ENCODE measurements at places on chromosomes 3 and 15.

GRCh38 chr3:144085964-144086363 lies 114.3 kb downstream of the DIPK2A start:
- DNase-seq: no peak

GRCh38 chr3:189787191-189787590 lies 156.0 kb downstream of the TP63 start:
- no peak for DNase-seq

DNA sequence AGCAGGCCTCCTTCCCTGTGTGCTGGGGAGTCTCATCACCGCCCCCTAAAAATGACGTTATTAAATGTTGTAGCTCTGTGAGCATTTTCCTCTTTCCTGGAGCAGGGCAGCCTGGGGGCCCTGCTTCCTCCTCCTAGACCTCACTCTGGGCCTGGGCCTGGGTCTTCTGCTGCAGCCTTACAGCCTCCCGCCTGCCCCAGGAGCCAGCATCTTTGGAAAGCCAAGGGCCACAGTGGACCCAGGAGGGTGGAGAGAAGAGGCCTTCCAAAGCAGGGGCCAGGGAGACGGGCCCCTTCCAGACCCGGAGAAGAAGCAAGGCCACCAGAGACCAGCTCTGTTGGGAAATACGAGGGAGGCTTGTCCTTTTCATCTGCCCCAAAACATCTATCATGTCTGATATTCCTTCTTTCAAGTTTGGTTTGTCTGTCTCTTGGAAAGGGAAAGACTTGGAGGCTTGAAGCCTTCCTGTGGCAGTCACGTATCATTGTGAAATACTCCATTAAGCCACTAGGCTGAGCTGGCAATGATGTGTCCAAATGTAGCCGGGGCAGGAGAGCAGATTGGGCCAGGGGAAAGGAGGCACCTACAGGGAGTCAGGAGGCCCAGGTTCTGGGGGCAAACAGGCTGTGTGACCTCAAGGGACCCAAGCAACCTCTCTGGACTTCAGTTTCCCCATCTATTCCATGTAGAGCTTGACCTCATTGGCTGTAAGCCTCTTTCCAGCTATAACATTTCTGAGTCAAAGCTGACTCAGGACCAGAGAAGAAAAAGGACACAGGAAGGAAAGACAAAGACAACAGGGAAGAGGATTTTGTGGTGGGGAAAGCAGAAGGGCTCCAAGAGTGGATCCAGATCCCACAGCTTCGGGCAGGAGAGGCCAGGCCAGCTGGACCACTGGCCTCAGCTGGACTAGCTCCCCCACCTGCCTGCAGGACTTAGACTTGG lies 31.1 kb downstream of the CYP11A1 start:
- DNase-seq: no peak

DNA sequence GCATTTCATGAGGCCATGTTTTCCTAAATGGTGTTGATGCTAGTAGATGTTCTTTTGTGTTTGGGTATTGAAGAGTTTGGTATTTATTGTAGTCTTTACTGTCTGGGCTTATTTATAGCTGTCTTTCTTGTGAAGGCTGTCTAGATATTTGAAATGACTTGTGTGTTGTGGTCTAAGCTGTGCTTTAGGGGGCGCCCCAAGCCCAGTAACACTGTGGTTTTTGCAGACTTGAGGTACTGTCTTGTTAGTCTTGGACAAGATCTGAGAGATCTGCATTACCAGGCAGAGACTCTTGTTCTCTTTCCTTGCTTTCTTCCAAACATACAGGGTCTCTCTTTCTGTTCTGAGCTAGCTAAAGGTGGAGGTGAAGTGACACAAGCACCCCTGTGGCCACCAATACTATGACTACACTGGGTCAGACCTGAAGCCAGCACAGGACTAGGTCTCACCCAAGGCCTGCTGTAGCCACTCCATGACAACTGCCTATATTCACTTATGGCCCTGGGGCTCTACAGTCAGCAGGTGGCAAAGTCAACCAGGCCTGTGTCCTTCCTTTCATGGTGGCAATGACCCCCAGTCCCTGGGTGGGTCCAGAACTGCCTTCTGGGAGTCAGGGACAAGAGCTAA lies 152.1 kb upstream of the TBC1D5 start:
- no peak for DNase-seq

GRCh38 chr3:188697127-188697526 lies 474.6 kb upstream of the TPRG1 start:
- no peak for DNase-seq

GRCh38 chr15:79366691-79367090 lies 55.8 kb downstream of the TMED3 start:
- no peak for DNase-seq

- DNase-seq: no peak
Measured at GRCh38 chr3:54085936-54086335, 36.4 kb upstream of the CACNA2D3 start.

GRCh38 chr3:178271740-178272387 lies 264.4 kb upstream of the KCNMB2 start:
- no peak for DNase-seq

GRCh38 chr3:87788516-87788915 lies 270.3 kb downstream of the CGGBP1 start:
- DNase-seq: no peak

- no peak for DNase-seq
Measured at GRCh38 chr3:168709073-168709472, 613.3 kb upstream of the GOLIM4 start.

- no peak for DNase-seq
Measured at GRCh38 chr3:127390365-127391025, 102.6 kb upstream of the PRR20G start.

GRCh38 chr3:151009981-151010380 lies 37.5 kb upstream of the CLRN1 start:
- DNase-seq: no peak

DNA sequence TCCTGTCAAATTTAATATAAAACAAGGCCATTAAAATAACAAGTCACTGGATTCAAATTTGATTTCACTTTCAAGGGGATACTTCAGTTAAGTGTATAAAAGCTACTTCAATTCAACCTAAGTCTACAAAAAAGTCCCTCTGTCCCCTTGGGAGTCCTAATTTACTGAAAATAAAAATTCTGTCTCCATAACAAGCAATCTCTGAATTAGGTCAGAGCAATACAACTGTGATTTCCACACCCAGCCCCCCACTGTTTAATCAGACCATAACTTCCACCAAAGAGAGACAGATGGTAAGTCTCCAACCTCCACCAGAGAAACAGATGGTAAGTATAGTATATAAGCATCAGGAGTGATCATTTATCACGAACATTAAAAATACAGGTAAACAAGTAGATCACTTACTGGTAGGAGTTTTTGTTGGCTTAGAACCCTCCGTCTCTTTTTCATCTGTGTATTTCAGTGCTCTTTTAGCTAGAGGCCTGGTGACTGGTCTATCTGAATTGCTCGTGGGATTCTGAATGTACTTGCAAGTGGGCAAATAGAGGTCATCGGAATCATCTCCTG lies 12.1 kb downstream of the SGO1 start:
- DNase-seq: no peak

DNA sequence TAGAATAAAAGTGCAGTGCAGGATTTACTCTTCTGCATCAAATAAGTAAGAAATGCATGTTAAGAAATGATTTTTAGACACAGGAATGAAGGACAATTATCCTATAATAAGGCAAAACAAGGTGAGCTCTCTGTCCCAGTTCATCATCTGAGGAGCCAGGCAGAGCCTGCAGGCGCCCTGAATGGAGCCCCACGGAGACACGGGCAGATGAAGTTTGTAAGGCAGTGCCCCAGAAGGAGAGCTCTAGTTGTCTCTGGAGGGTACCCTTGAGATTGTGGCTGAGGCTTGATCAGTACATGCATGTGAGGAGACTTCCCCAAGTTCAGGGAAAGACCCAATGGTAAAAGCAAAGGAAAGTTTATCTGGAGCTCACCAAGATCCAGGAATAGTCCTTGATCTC lies 50.3 kb downstream of the ATP10A start:
- DNase-seq: no peak

DNA sequence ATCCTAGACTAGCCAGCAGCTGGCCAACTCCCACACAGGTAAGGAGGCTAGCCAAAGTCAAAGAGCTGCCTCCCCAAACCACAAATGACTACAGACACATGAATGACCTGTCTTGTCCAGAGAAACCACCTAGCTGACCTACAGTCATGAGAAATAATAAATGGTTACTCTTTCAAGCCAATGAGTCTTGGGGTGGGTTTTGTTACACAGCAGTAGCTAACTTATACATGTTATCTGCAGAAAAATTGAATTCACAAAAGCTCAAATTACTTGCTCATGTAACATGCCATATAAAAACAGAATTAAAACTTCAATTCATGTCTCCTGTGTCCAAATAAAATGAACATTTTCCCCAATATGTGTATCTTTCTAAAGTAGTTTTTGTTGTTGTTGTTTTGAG lies 307.4 kb upstream of the NR2F2 start:
- no peak for DNase-seq

DNA sequence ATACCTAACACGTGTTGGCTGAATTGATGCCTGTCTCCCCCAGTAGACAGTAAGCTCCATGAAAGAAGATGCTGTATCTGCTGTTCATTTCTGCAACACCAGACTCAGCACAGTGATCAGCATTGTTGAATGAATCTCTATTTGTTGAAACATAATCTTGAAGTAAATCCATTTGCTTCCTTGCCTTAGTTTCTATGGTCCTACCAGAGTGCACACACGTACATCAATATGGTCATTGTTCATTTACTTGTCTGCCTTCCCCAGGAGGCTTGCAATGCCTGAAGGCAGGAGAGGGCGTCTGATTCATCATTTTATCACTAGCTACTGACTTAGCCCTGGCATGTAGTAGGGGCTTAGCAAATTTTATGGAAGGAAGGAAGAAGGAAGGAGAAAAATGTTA lies 19.2 kb downstream of the RBP2 start:
- DNase-seq: no peak

DNA sequence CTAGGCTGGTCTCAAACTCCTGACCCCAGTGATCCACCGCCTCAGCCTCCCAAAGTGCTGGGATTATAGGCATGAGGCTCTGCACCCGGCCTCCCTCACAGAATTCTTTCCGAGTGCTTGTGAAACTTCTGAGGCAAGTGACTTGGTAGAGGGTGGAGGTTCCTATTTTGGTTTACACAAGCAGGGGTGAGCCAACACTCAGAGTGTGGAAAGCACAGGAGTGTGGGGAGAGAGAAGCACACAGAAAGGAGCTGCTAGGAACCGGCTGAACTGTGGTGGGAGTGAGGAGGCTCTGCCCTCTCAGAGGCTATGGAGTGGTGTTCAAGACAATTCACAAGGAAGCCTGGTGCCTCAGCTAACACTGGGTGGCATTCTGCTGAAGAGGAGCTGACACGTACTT lies 7.7 kb downstream of the CAPN3 start:
- no peak for DNase-seq

- DNase-seq: no peak
Measured at GRCh38 chr3:168061332-168061996, 34.3 kb downstream of the GOLIM4 start.

DNA sequence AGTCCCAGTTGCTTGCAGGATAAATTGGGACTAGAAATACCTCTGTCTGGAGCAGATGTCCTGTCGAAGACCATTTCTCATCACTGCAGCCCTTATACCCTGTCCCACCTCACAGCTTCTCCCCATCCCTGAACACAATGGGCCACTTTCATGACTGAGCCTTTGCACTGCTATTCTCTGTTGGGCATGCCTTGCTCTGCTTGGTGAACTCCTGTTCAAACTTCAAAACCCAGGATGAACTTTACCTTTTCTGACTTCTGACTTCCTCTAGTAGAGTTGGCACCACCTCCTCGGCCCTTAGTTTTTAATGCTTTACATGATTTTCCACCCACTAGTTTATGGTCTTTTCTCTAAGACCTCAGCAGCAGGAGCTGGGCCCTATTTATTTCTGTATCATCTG lies 48.4 kb downstream of the ST6GAL1 start:
- DNase-seq: no peak

GRCh38 chr3:186251948-186252619 lies 110.0 kb downstream of the DGKG start:
- no peak for DNase-seq

GRCh38 chr3:134857776-134858362 lies 62.8 kb downstream of the EPHB1 start:
- no peak for DNase-seq

- no peak for DNase-seq
Measured at GRCh38 chr3:144165482-144165881, 193.9 kb downstream of the DIPK2A start.

- DNase-seq: no peak
Measured at GRCh38 chr15:80712956-80713355, 17.8 kb downstream of the ABHD17C start.

- DNase-seq: no peak
Measured at GRCh38 chr3:157127831-157128767, 31.8 kb downstream of the CCNL1 start.

DNA sequence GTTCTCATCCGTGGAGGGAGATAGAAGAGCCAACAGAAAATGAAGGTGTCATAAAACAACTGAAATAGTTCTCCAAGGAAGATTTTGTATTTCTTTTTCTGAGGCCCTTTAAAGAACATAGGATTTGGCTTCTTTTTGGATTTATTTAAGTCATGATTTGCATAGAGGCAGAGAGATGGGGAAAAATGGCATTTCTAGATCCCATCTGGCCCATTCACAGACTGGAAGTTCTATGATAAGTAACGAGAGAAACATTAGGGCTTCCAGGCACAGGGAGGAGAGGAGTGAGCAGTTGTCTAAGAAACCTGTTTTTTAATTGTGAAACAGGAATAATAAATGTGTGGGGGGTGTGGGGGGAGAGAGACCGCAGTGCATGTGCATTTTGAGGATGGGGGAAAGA lies 285.8 kb upstream of the LMCD1 start:
- DNase-seq: no peak

DNA sequence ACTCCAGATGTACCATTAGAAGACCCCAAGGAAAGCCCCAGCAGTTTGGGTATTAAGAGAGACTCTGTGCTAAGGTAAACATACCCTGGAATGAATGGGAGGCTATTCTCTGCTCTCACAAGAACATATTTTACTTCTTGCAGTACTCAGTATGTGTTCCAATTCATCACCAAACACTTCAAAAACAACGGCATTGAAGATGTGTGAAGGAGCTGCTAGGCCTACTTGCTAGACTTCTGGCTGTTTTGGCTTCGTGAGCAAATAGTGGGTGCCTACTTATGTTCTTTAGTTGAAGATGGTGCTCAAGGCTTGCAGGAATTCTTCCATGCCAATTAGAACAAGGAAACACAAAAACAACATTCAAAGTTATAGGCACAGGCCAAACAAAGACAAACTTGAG lies 514.5 kb downstream of the ROBO1 start:
- DNase-seq: no peak

DNA sequence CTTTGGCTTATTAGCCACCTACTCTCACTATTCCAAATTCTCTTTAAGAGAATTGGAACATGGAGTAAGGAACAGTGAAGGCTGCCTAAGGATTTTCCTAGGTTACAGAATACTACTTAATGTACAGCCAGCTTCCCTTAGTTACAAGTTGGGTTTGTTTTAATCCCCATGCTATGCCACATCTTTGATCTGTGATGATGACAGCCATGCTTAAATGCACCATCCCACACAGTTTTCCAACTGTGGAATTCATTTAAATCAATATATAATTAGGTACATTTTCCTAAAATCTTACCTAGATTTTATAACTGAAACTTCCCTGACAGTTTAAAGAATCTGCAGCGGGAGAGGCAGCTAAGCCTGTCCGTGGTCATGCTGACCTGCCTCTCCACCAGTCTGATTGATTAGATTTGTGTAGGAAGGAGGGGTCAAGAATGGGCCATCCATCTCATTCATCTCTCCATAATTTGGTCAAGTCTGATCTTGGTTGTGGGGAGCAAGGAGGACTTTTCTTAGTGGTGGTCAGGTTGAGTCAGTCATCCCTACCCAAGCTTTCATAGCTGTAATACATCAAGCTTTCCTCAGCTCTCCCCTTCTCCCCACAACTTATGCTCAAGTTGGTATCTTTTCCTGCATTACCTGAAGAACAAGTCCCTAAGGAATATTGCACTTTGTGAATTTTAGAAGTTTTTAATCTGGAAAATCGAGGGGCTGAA lies 37.1 kb downstream of the RIOX2 start:
- DNase-seq: no peak

All from frontal cortex (tissue), 4 donors.